ENCODE measurements at places on chromosomes 12 and 14.

DNA sequence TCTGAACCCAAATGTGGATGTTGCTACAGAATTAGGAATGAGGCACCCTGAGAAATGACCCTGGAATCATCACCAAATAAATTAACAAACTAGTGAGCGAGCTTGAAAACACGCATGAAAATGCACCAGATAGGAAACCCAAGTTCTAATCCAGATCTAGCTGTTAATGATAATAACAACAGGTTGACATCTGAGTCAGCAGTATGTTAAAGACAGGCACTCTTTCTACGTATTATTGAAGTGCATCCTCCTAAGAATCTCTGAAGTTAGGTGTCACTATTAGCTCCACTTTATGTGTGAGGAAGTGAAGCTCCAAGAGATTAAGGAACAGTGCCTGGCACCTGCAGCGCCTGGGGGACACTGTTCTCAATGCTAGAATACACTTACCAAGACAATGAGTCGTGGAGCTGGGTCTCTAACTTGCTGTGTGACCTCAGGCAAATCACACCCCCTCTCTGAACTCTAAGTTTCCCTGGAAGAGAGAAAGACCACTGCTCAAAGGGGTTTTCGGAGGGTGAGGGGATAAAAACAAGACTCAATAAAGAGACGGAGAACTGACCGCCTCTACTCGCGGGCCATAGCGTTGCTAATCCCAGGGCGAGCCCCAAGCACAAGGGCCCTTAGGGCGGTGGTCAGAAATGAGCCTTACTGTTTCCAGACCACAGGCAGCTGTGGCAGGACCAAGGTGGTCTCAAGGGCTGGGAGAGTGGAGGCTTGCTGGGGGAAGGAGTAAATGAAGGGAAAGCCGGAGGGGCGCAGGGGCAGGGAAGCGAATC lies 2.1 kb downstream of the SLC6A12 start:
- no peak for DNase-seq

GRCh38 chr12:40946612-40947194 lies 241.4 kb upstream of the PDZRN4 start:
- DNase-seq = no peak

- DNase-seq = no peak
Observed at GRCh38 chr14:33118668-33119067, 180.0 kb downstream of the NPAS3 start.

DNA sequence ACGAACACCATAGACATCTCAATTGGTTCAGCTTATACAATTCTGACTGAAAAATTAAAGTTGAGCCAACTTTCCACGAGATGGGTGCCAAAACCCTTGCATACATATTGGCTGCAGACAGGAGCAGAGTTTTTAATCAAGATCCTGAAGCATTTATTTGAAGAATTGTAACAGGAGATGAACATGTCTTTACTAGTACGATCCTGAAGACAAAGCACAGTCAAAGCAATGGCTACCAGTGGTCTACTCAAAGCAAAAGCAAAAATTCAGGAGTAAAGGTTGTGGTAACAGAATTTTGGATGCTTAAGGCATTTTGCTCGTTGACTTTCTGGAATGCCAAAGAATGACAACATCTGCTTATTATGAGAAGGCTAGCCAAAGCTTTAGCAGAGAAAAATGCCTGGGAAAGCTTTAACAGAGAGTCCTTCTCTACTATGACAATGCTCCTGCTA lies 20.7 kb downstream of the ZDHHC17 start:
- no peak for DNase-seq

GRCh38 chr14:61531465-61532122 lies 163.7 kb upstream of the HIF1A start:
- DNase-seq = no peak

- no peak for DNase-seq
Observed at GRCh38 chr12:102227954-102228353, 30.3 kb upstream of the PMCH start.

DNA sequence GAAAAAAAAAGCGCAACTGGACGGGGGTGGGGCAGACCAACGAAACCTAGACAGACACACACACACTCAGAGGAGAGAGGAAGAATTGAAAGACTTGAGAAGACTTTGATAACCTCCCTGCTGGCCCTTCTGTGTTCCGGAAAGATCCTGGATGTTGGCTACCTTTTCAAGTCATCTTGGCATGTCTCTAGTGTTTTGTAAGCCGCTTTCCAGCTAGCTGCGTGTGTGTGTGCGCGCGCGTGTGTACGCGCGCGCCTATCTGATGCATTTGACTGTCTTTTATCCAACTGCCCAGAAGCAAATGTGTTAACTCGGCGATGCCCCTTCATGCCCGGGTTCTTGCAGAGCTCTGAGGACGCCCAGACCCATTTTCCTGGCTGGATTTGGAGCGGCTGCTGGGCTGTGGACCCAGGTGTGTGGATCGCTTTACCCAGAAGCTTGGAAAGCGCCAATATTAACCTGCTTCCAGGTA lies 664 bp downstream of the LRFN5 start:
- no peak for DNase-seq

- no peak for DNase-seq
Observed at GRCh38 chr12:51591016-51591901, at the start of gene SCN8A. Gene SCN8A, plus strand, starts transcription at chr12:51591233. Its CDS starts 71,585 bp downstream, at chr12:51662818.

DNA sequence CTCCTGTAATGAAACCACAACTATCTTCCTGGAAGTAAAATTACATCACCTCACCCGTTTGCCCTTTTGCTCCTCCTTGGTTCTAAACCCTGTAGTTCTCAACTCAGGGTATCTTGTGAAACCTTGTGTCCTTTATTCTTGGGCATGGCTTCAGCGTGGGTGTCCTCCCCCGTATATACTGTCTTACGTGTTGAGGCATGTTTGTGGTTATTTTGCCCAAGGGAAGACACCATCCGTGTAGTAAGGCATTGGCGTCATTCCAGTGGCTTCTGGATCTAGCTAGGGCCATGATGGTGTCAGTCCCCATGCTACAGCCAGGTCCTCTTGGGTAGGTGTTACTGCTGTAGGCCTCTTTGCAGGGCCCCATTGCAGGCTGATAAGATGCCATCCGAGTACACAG lies 115.4 kb downstream of the ZFP36L1 start:
- DNase-seq = no peak

GRCh38 chr12:62205346-62205745 lies 54.9 kb upstream of the USP15 start:
- no peak for DNase-seq

Measured in stimulated activated CD4-positive, alpha-beta T cell treated with anti-CD3 and anti-CD28 coated beads, TNF-alpha, amount 100 ng/mL, for 24 hours (primary cell).